NCI-H187 (cell line): ENCODE measurements at places on chromosomes 11 and 22.
A peak's percentile ranks its signal among the peaks of the same experiment; 100 is the strongest.

- DNase-seq: no peak
Observed at GRCh38 chr11:14075118-14076078, 112.9 kb downstream of the SPON1 start.

GRCh38 chr22:41052661-41053490, 39.5 kb upstream of the EP300 start:
- no peak for DNase-seq

GRCh38 chr22:37784829-37785495, 22.8 kb upstream of the GCAT start:
- DNase-seq: no peak

DNA sequence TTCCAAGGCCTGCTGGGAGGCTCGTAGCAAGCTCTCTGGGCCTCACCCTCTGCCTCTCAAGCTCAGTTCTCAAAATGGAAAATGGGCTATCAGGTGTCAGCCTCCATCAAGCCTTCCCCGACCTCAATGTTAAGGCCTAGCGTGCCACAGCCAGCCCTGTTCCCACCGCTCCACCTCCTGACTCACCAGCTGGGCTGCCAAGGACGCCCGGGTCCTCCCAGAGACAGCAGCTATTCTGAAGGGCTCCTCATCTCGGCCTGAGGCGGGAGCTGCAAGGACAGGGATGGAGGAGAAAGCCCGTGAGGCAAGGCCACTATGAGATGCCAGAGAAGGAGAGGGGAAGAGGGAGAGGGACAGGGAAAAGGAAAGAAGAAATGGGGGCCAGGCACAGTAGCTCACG, 19.9 kb downstream of the ARAP1 start:
- peak; percentile 25 for DNase-seq

- DNase-seq: no peak
Observed at GRCh38 chr11:118071416-118072030, 5.4 kb upstream of the TMPRSS4 start.

DNA sequence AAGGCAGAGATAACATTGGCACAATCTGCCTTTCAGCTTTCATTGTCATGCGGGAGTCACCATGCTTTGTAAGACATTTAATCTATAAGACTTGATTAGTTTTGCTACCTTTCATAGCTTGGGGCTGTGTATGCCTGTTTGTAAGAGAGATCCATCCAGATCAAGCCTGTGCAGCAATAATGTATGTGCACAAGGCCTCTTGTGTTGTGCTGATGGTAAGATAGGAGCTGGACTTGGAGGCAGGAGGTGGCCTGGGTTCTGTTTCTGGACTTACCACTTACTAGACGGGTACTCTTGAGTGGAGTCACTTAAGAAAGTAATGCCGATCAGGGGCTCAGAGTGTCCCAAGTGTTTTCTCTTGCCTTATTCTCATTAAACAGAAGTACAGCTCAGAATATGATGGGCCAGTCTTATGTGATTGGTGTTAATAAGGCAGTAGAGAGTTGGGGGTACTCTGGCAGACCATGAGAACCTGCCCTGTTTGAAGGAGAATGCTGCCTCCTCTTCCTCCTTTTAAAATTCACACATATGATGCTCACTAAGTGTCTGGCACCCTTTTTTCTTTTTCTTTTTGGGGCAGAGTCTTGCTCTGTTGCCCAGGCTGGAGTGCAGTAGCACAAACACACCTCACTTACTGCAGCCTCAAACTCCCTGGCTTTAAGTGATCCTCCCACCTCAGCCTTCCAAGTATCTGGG, 30.9 kb downstream of the PTPRJ start:
- no peak for DNase-seq

DNA sequence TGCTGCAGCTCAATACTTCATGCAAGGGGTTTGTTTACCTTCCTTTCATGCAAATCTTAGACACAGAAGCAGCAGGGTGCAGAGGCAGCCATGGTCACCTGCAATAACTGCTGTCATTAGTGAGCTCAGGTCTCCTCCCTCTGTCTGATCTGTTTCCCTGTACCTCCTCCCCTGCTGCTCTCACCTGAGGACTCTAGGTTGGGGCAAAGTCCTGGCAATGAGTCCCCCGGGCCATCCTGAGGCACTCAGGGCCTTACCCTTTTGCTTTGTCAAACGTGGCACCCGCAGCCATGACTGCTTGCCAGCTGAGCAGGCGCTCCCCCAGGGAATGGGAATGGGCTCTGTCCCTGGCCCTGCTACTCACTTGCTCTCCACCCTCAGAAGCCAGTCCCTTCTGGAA, 3.9 kb downstream of the LRRC10B start:
- peak; percentile 17 for DNase-seq

DNA sequence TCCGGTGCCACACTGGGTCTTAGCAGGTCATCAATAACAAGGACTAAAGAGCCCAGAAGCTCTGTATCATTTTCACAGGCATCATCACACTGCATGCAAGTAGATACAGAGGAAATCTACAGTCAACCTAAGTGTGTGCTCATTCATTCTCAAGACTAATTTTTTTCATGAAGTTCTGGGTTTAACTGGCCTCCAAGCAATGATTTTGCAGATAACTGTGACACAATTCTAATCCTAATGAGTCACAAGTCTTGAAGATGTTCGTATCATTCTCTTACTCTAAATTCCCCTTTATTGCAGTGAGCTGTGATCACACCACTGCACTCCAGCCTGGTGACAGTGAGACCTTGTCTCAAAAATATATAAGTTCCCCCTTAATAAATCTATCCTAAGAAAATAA, 2.5 kb downstream of the OR52W1 start:
- no peak for DNase-seq

DNA sequence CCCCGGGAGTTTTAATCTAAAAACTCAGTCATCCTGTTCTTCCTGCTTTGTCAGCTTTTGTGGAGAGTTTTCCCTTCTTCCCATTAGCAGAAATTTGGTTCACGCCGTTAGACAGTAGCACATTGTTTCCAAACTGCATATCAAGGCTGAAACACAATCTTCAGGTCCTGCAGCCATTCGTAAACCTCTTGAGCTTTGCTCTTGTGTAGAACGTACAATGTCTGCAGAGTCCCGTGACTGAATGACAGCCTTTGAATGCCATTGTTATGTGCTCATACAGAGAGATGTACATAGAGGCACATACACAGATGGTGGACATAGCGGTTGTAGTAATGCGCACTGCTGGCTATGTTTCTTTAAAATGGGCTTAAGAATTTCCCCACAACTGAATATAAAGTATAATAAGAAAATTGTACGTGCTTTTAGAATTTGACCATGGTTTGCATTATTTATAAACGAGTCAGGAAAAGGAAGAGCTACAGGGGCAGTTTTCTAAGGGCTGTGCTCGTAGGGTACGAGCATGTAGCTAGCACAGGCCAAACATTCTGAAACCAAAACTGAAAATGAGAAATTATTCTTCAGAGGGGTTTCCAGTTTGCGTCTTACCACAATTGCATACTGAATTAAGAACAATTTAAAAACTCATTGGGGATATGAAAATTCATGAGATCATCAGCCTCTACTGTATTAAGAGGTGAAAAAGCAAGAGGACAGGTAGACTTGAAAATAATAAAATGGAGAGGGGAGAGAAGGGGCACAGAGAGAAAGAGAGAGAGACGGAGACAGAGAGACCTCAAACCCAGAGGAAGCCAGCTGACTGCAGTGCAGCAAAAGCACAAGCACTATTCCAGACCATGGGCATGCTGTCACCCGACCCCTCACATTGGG, 310.1 kb downstream of the CADM1 start:
- peak; percentile 17 for DNase-seq

DNA sequence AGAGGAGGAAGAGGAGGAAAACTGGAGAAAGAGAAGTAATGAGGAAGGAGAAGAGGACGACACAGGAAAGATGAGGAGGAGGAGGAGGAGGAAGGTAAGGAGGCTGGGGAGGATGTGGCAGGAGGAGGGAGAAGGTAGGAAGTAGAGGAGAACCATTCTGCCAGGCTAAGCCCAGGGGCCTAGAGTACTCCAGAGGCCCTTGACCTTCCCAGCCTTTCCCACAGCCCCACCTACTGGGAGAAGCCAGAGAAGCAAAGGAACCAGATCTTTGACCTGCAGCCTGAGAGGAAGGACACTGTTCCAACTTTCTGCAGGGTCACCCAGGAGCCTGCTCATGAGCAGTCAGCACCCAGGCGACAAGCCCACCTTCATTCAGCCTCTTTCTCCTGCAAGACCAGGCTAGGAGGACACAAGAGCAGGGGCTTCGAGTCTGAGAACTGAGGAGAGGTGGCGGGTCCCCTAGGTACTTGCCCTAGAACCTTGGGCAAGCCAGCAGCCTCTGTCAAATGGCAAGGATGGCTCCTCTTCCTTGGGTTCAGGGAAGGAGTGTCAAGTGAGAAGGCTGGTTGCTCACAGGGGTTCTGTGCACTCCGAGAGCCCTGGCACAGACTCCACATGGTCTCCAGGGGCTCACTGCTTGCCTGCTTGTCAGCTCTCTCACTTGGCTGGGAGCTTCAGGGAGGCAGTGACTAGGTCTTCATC, 27.9 kb upstream of the OAF start:
- no peak for DNase-seq

DNA sequence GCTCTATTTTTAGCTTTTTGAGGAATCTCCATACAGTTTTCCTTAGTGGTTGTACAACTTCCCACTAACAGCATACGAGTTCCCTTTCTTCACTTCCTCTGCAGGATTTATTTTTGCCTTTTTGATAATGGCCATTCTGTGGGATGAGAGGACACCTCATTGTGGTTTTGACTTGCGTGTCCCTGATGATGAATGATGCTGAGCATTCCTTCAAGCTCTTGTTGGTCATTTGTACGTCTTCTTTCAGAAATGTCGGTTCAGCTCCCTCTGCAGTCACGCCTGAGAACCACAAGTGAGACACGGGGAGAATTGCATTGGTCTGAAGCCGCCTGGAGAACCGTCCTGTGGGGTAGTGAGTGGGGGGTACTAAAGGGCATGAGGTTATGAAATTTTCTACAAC, 2.0 kb upstream of the KRTAP5-10 start:
- no peak for DNase-seq

DNA sequence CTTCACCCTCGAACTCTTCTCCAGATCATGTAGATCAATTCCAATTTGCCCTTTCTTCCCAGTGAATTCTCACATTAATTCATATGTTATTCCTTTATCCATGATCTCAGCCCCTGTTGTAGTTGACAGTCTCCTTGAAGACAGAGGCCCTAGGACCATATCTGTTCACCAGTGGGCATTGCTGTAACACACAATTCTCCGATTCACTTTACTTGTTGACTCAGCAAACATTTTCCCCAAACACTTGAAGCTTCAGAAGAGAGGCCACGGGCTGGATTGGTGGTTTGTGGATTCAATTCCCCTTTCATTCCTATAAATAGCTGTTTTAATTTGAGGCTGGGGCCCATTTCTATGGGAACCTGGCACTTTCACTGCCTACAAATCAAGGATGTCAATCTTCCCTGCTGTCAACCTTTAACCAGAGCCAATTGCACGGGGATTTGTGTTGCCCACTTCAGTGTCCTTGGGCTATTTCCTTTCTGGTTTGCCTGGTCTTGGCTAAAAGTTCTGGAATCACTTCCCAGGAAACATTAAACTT, 393.0 kb upstream of the KIRREL3 start:
- no peak for DNase-seq

GRCh38 chr22:24593836-24594568, 1.1 kb upstream of the LRRC75B start:
- DNase-seq: no peak

GRCh38 chr11:3058753-3059664, 1.8 kb upstream of the CARS1 start:
- DNase-seq: no peak

- no peak for DNase-seq
Observed at GRCh38 chr11:1690167-1691025, 6.6 kb upstream of the KRTAP5-6 start.

GRCh38 chr11:32109138-32109537, 18.3 kb downstream of the RCN1 start:
- no peak for DNase-seq
